ENCODE measurements at places on chromosomes 2 and 18. TPM values are rescaled to one million over a fixed set of nuclear protein-coding genes. Genes with fewer than 3 reads are reported as not detected.

DNA sequence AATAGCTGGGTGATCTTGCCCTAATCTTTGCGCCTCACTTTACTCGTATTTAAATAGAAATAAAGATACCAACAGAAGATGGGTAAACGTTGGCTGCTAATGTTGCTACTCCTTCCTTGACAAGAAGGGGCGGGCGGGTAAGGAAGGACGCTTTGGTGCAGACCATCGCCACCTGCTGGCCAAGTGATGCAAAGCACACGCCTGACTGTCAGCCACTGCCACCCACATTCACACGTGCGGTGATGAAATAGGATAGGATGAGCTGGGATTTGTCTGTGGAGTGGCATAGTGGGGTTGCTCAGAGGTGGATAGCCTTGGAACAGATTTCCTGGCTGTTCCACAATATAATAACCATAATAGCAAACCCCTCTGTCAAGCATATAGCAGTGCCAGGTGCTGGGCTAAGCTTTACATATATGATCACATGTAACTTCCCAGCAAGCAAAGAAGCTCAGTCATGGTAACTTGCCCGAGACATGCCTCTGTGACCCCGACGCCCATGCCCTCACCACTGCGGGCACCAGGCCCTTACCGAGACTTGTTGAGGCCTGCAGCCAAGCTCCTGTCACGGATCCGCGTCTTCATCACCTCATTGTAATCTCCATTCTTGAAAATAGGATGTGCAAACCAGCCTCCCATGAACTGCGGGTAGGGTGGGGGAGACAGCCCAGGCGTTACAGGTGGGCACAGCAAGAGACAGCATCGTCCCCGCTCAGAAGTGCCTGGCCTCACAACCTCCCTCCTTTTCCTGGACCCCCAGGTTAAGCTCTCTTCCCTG lies 39.3 kb downstream of the LCT start:
- DNase-seq: peak; percentile 78

GRCh38 chr2:50641633-50642032 lies 390.3 kb downstream of the NRXN1 start:
- DNase-seq: no peak

- DNase-seq: no peak
Observed at GRCh38 chr2:166081131-166081632, 46.6 kb downstream of the SCN1A start.

GRCh38 chr2:46776687-46777327 lies 138.8 kb downstream of the MCFD2 start:
- no peak for DNase-seq

DNA sequence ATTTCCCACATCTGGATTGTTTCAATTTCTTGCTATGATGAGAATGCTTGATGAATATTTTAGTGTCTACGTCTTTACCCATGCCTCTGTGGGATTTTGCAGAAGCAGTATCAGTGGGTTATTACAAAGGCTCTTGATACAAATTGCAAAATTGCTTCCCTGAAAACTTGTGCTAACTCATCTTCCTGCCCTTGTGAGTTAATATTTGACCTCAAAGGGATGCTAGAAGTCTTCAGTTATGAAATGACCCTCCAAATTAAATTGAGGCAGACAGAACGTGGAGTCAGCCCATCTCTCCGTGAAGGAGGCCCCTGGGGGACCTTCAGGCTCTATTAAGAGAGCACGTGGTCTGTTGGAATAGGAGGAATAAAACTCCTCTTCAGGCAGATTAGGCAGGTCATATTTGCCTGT lies 239.2 kb upstream of the HS6ST1 start:
- DNase-seq: no peak

GRCh38 chr18:12960395-12960794 lies 12.6 kb downstream of the SEH1L start:
- DNase-seq: no peak

DNA sequence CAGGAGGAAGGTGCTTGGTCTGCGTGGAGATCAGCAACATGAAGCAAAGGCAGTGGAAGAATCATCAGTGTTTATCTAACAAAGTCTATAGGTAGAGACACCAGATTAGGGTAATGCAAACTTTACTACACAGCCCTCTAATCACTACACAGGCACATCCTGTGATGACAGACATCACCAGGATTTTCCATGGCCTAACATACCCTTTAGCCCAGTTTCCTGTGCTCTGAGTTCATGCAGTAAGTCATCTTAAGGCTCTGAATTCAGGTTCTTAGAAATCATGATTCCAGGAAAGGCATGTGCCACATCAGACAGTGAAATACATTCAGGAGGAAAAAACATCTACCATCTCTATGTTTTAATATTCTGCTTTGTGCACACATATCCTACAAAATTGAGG lies 708.5 kb upstream of the SLC8A1 start:
- no peak for DNase-seq

DNA sequence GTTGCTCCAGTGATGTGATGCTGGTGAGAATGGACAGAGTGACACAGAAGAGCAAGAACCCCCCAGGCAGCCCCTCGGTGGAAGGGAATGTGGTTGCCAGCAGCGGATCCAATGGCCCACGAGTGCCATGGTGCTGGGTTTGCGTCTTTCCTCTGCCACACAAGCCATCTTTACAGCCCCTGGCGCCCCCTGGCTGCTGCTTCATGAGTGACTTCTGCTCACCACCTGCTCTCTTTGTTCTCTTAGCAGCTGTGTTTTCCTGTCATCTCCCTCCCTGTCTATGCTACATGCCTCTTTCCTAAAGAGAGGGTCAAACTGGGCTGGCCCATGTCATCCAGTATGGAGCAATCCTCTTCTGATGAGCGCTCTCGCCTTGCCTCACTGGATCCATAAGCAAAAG lies 300.0 kb upstream of the SMIM21 start:
- no peak for DNase-seq

DNA sequence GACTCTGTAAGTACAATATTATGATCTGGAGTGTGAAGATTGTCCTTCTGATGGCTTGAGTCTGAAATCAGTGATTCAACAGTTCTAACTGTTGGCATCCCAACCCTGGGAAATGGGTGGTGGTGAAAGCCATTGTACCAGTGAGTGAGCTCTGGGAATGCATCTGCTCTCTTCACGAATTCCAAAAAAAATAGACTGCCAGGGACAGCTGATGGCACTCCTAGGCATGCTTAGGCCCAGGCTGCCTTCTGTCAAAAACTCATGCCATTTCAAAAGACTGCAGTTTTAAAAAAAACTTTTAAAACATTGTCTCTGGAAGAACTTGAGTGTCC lies 20.3 kb downstream of the OXER1 start:
- DNase-seq: no peak

DNA sequence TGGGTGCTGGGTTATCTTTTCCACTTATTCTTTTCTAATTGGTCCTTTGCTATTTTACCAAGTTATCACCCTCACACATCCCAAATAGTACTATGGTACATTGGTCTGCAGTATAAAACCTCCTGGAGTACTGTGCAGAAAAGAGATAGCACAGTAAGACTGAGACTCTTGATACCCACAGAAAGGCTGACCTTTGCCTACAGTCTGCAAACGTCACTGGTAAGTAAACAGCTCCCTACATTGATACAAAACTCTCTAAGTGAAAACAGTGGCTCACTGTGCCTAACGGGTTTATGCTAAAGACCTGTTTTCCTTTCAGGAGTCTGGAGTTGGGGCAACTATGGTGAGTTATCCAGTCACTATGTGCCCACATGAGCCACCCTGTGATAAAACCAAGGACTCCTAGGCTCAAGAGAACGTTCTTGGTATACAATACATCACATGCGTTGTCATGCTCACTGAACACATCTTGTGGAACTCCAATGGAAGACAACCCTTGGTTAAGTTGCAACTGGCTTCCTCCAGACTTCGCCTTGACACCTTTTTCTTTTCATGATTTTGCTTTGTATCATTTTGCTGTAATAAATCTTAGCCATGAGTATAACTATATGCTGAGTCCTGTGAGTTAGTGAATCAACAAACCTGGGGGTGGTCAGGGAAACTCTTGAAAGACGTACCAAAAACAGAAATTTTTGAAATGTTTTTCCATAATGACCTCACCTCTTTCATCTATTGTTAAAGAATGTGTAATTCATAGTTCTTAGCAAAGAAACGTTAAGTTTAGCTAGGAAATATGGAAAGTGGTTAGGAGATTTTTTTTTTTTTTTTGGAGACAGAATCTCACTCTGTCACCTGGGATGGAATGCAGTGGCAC lies 104.9 kb downstream of the C2orf74 start:
- DNase-seq: no peak

- no peak for DNase-seq
Observed at GRCh38 chr2:239288237-239288636, 112.6 kb downstream of the HDAC4 start.

GRCh38 chr2:180955101-180955500 lies 25.3 kb upstream of the UBE2E3 start:
- DNase-seq: no peak

DNA sequence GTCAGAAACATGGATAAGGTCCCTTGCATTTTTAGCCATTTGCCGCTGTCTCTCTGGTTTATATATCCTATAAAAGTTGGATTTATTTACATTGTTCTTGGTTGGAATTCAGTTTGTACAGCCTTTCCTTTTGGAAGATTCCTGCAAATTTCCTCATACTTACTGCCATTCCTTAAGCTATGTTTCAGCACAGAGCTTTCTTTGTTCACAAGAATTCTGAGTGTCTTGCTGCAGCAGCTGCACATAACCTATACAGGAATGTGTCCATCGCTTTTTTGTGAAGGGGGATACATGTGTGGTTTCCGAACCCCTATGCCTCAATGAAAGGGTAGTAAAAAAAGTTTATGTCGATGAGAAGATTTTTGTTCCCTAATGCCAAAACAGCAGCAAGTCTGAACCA lies 48.3 kb upstream of the CCDC68 start:
- DNase-seq: no peak

DNA sequence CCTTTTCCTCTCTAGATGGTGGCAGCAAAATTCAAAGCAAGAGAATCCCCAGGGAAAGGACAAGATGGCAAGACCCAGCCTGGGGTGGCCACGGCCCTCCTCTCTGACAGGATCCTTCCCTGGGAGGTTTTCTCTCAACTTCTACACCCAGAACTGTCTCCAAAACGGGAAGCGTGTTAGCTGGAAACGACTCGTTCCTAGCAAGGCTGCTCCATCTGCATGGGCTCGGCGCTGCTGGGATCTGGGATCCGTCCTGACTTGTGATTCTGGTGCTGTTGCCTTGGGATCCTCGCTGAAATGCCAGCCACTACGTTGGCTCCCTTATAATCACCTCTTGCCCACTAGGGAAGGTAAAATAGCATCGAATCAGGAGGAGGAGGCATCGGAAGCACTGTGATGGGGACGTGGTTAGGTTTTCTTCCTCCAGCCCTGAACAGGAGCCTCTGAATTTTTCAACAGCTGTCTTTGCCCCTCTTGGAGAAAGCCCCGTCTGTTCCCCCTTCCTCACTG lies 514.8 kb upstream of the MYT1L start:
- no peak for DNase-seq

- no peak for DNase-seq
Observed at GRCh38 chr2:205975082-205975949, 110.7 kb downstream of the INO80D start.

GRCh38 chr18:23077493-23078256 lies 57.6 kb upstream of the CABLES1 start:
- no peak for DNase-seq

DNA sequence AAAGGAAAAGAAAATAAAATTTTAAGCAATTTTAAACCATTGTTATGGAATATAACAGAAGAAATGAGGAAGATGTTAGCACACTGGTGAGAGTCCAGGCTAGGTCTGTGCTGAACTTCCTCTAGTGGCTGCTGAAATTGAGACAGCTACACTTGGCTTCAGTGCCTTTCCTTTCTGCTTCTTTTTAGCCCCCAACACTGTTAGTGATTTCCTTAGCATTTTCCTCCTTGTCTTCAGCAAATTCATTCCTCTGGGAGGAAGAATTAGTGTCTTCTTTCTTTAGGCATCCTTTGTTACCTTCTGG lies 47.6 kb downstream of the ITGAV start:
- no peak for DNase-seq

DNA sequence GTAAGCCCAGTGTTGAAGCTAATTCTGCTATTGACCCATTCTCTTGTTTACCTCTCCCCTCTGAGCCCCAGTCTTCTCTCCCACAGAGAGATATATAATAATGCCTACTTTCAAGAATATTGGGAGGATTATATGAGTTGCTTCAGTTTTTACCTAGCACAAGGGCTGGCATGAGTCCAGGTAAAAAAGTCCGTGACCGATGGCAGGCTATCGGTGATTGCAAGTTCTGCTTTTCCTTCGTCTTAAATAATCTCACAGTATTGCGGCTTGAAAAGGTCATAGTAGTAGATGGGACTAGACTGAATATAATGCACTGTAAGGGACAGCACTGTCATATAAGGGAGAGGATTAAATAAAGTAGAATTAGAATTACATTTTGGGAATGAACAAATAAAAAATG lies 77.6 kb downstream of the KIF5C start:
- no peak for DNase-seq

GRCh38 chr2:146837857-146838256 lies 1007.0 kb upstream of the ACVR2A start:
- no peak for DNase-seq

DNA sequence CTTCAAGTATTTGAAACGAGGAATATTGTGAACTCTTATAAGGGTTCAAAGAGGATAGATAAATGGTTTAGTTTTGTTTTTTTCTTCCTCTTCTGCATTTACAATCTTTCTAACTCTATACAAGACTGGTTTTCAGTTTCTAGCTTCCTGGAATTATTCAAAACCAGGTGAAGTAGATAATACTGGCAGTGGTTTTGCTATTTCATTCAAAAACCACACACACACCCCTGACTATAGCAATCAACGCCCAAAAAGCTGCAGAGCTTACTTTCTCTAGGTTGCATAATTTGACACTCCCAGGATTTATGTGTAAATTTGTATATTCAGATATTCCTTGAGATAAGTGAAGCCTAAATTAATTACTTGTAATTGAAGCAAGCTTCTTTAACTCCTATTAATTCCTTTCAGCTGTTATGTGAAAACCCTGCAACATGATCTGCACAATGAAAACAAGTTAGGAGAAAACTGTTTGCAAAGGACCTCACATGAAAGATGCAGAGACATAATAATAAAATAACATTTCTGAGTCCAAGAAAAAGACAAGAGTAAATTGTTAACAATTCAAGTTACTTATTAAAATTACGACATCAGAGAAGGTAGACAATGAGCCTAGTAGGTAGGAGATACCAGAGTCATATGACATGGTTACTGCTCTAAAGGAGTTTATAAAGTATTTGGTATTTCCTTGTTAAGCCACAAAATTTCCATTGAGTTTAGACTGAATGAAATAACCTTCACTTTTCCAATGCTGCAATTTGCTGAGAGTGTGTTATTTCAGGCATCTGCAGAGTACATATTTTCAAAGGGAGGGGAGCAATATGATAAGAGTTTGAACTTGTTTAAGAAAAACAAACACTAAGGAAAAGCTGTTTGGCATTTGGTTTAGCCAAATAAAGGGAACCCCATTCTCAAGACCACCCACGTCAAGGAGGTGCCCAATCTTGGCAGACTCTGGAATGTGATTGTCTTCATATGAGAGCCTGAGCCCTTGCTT lies 1.6 kb upstream of the NFE2L2 start:
- DNase-seq: no peak

- DNase-seq: no peak
Observed at GRCh38 chr2:11903085-11903606, 156.7 kb downstream of the LPIN1 start.

The ALKAL2 gene
- total RNA-seq: 1.1 TPM

The SNTG2 gene
- 2.4 TPM for total RNA-seq

The SERPINB3 gene
- not detected for total RNA-seq

The GREB1L gene
- total RNA-seq: 19.1 TPM

The MAPK4 gene
- 101 TPM for total RNA-seq

The NXPH2 gene
- 1.3 TPM for total RNA-seq

The INPP5D gene
- 2.9 TPM for total RNA-seq

The MAP3K19 gene
- not detected for total RNA-seq

The POTEJ gene
- total RNA-seq: 2.6 TPM
